Activated CD8-positive, alpha-beta memory T cell treated with anti-CD3 and anti-CD28 coated beads for 1 hour (primary cell): ENCODE measurements at places on chromosomes 1 and 21.

GRCh38 chr1:46005594-46005993 lies 126.8 kb downstream of the PIK3R3 start:
- no peak for DNase-seq

GRCh38 chr1:171954361-171954760 lies 113.1 kb downstream of the DNM3 start:
- DNase-seq = no peak

DNA sequence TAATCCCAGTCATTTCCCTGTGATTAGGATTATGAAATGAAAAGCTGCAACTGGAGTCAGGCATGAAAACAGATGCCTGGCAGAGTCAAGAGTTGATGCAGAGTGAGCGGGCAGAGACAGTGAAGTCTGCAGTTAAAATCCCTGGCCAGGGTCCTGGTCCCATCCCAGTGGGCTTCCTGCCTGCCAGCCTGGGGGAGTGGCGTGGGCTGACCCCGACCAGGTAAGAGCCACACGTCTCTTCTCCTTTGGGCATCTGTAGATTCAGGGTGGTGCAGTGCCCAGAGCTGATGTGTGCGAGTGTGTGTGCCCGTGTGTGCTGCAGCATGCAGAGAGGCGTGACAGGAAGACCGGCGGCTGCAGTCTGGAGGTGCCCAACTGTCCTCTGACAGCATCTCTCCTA lies 6.2 kb upstream of the KIAA1614 start:
- DNase-seq = no peak

DNA sequence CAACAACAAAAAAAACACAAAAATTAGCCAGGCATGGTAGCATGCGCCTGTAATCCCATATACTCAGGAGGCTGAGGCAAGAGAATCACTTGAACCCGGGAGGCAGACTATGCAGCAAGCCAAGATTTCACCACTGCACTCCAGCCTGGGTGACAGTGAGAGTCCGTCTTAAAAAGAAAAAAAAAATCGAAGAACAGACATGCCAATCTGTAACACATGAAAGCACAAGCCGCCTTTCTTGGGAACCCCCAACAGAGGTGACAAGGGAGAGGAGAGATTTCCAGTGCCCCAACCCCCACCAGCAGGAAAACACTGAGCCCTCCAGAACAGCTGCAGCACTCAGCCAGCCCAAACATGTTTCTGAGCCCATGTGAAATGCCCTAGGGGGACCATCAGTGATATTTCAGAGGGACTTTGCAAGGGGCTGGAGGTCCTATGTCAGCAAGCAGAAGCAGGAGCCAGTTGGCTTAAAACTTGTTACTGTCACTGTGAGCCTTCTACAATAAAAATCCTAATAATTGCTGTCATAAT lies 14.2 kb upstream of the EFNA1 start:
- DNase-seq = no peak

- no peak for DNase-seq
Measured at GRCh38 chr21:45873866-45874265, 107.7 kb upstream of the COL6A1 start.

- DNase-seq = no peak
Measured at GRCh38 chr21:42285569-42286245, 29.5 kb downstream of the TFF3 start.

DNA sequence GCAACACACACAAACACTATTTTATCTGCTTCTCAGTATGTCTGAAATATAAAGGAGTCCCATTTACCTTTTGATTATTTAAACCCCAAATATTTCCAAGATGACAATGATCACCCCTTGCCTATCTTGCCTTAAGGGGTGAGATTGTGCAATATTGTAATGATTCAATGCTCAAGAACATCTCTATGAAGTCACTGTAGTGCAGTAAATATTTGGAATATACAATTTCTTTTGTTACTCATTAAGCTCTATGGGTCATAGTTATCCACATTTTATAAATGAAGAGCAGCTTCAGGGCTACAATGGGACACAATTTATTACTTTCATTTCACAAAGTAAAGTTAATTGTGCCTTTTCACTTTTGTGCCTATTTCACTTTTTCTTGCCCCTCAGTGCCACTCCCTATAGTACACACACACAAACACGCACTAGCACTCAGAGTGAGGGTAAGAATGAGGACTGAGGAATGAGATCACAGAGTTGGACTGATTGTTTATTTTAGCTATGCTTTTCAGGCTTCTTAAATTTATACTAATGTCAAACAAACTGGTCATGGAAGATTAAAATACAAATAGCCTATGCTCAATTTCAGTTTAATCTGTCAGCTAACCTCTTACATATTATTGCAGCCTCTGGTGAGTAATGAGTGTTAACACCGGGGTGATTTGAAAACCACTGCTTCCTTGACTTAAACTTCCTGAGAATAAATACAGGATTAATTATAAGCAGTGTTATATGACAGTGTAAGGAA lies 521.0 kb upstream of the B3GALT2 start:
- no peak for DNase-seq

DNA sequence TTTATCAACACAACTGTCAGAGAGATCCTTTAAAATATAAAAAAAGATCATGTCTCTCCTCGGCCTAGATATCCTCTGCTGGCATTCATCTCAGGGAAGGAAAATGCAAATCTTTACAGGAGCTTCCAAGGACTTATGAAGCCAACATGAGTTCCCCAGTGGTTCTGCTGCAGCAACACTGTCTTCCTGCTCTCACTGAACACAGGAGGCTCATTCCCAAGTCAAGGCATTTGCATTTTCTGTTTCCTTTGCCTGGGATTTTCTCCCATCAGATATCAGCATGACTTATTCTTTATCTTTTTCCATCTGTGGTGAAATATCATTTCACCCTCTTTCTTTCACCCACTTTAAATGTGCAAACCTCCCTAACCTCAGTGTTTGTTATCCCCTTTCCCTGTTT lies 513.8 kb upstream of the ZP4 start:
- no peak for DNase-seq

GRCh38 chr1:160307118-160307791 lies 22.3 kb upstream of the PEX19 start:
- DNase-seq = no peak

- no peak for DNase-seq
Measured at GRCh38 chr21:46151261-46151988, 4.0 kb downstream of the FTCD start.

DNA sequence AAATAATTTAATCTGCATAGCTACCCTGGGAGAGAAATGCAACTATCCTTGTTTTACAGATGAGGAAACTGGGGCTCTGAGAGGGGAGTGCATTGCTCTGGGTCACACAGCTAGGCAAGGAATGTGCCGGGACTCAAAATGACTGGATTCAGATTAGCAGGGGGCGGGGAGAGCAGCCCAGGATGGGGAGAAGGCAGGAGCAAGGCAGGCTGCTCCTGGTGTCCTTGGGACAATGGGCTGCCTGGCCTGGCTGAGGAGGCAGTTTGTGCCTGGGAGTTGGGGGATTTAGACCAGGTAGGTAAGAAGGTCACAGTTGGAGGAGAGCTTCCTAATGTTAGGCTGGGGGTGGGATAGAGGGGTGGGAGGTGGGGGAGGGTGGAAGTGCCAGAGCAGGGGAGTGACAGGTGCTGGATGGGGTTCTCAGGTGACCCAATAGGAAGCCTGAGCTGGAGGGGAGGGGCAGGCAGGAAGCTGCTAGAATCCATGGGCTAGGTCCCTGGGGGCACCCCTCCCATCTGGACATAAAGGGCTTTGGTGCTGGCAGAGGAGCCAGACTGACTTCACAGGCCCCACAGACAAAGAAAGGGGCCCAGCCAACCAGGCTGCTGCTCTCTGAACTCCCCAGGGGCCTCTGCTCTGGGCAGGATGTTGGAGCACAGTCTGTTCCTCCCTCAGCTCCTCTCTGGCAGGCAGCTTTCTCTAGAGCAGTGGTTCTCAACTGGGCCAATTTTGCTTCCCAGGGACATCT lies 29.0 kb downstream of the TRIM62 start:
- no peak for DNase-seq

GRCh38 chr1:30965924-30966599 lies 57.5 kb upstream of the SDC3 start:
- no peak for DNase-seq

DNA sequence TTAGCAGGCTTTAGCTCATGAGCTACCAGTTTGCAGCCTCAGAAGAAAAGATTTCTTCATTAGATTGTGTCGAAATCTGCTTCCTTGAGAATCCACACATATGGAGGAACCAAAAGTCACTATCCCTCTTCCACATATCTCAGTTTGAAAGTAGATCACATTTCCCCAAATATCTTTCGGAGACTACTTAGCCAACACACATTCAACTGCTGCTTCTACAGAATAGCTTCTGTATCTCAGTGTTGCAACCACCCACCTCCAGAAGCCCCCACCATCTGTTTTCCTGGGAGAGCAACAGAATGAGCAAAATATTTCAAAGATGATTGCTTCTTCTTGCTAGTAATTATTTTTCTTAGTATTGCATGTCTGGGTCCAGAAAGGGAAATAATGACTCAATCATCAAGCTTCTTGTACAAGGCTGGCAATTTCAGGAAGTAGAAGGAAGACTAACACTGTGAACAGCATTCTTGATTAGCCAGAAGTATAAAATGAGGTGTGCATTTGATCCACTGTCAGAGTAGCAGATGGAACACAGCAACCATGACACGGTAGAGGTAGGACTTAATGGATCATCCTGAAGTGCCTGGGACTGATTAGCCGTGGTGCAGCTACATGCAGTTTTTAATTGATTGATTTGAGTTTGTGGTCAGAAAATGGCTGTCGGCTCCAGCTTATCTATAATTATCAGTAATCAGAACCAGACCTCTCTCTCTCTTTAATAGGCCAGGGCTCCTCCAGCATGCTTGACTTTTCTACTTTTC lies 24.9 kb downstream of the ZC3H11B start:
- no peak for DNase-seq
